K562 (cell line): ENCODE measurements at places on chromosomes 3 and 15.
A peak's percentile ranks its signal among the peaks of the same experiment; 100 is the strongest.

GRCh38 chr15:71747128-71748083 lies 62.9 kb upstream of the NR2E3 start:
- no peak for DNase-seq

- DNase-seq: peak; percentile 68
These were observed 91.2 kb downstream of the SENP2 start for GRCh38 chr3:185677146-185677829.

DNA sequence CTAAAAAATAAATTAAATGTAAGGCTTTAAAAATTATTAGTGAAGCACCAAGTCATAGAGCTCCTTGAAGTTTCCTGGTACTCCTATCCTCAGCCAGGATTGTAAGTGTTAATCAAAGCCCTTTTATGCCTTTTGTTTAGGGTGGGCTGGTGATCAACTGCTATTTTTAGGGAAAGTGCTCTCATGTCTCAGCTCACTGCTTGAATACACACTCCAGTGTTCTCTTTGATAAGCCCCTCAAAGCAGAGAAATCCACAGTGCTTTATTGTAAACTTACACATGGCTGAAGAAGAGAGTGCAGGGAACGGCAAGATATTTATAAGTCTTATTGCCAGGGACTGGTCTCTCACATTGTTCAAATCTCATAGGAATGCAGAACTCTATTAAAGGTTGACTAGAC lies 156.4 kb upstream of the AZI2 start:
- DNase-seq: no peak

DNA sequence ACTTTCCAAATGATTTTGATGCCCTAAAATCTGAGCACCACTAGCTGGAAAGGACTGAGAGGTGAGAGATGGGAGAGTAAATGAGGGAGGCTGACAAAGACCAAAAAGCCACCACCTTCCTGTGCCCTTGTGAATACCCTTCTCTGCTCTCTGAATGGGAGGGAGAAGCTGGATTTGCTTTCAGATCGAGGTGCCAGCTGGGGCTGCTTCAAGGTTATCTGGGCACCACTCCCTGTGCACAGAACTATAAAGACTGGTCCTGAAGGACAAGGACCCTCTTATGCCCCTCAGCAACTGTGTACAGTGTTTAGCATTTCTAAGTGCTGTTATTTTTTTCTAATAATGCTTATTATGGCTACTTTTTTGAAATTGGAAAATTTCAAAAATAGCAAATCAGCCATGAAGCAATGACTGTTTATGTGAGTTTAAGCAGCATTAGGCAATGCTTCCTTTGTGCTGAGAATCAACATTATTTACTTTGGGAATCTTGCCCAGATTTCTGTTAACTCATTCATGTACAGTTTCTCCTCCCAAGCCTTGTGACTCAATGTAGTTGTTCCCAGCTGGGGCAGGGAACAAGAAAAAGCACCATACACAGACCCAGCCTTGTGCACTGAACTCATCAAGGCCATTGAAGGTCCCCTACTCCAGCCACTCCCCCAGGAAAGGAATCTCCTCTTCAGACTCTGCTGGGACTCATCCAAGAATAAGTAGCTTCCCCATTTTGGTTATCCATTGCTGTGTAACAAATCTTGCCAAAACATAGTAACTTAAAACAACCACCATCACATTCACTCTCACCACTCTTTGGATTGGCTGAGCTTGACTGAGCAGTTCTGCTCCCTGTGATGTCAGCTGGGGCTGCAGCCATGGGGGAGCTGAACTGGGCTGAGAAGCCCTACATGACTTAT lies 37.3 kb upstream of the CDV3 start:
- DNase-seq: no peak

DNA sequence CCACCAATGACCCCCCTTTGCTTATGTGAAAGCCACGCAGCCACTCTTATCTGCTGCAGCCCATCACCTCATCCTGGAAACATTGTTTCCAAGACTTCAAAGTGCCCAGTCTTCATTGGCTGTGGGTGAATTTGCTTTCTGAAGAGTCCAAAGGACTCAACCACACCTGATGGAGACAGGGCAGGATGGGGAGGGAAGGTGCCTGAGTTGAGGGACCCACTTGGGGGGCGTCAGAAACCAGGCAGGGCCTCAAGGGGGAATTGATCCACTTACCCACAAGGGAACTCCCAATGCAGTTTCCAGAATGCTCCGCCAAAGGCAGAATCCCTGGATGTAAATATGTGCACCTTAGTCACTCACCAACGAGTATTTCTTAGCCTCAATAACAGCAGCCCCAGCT lies 147.9 kb upstream of the ATP2B2 start:
- DNase-seq: no peak

DNA sequence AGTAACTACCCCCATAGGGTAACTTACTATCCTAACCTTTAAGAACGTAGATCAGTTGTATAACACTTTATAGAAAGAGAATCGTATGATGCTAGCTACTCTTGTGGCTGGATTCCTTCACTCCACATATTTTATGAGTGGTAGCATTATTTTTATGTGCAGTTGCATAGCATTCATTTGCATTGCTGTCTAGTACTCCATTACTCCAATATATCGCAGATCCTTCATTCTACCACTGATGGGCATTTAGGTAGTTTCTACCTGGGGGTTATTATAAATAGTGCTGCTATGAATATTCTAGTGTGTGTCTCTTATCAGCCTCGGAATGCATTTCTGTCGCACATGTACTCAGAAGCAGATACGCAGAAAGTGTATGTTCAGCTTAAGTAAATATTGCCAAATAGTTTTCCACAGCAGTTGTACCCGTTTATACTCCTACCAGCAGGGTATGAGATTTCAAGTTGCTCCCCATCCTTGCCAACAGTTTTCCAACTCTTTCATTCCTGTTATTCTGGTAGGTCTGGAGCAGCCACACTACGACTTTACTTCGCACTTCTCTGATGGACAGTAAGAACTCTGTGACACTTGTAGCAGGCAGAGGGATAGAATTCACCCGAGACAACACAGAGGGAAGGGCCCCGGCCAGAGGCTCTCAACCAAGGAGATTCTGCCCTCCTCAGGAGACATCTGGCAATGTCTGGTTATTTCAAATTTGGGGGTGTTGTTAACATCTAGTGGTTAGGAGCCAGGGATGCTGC lies 9.8 kb upstream of the VGLL4 start:
- DNase-seq: no peak

GRCh38 chr3:966341-966740 lies 126.5 kb upstream of the CNTN6 start:
- DNase-seq: no peak

GRCh38 chr3:109059264-109059663 lies 58.7 kb downstream of the MORC1 start:
- DNase-seq: no peak

DNA sequence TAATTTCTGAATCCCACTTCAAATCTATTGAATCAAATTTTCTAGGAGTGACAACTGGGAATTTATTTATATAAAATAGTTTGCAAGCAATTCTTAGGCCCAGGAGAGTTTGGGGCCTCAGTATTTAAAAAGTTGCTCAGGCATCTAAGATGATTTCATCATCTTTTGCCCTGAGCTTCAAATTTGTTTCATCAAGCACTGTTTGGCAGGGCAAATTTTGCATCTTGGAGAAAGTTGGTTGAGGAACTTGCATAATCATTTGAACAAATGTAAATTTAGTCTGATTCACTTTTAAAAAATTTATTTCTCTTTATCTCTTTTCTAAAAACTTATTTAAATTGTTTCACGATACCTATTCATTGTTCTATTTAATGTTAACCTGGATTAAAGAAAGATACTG lies 702.8 kb downstream of the SI start:
- no peak for DNase-seq
